ENCODE measurements at places on chromosomes 5 and 9.

DNA sequence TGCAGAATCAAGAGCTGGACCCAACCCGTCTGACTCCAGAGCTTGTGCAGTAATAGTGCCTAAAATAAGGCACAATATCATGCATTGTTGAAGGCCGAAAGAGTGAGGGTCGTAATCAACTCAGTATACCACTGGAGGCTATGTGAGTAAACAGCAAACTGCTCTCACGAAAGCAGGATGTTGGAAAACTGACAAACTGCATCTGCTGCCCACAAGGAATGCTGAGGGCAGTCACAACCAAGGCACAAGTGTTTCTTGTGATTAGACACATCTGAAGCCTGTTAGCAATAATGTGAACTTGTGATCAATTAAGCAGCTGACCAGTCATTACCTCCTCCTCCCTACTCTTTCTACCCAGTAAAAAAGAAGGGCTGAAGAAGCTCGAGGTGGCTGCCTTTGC is 48.8 kb downstream of the TRPM3 start:
- DNase-seq = no peak

- DNase-seq = no peak
Measured at GRCh38 chr9:84990850-84991513, 321.5 kb downstream of the NTRK2 start.

- no peak for DNase-seq
Measured at GRCh38 chr5:68369457-68370125, 154.0 kb downstream of the PIK3R1 start.

- DNase-seq = no peak
Measured at GRCh38 chr9:79013715-79014610, 557.8 kb upstream of the TLE4 start.

- peak; percentile 87 for DNase-seq
Measured at GRCh38 chr5:68261569-68262065, 46.1 kb downstream of the PIK3R1 start.

DNA sequence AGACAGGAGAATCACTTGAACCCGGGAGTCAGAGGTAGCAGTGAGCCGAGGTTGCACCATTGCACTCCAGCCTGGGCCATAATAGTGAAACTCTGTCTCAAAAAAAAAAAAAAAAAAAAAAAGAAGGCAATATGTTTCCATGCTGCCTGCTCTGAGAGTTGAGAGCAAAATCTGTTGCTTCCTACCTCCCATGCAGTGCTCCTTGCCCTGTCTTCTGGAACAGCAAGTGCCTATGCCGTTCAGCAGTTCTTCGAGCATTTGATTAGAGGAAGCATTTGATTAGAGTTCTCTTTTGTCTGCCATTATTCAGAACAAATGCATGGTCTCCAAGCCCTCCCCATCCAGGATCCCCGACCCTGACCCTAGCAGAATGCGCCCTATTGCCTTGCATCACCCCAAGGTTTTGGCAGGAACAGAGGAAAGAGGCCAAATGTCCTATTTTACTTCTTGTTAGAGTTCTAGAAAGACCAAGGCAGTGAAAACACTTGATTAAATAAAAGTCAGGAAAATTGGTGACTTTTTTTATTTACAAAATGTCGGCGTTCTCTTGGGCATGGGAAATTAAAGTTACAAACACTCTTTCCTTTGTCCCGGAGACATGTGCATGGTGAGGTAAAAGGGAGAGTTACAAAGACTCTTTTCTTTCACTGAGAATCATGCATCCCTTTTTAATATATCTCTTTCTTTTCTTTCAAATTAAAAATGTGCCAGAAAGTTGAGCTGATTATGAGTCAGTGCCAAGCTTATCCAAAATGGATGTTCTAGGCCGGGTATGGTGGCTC is 27.8 kb upstream of the FSD1L start:
- DNase-seq = no peak

GRCh38 chr5:136750224-136750862 is 385.0 kb upstream of the TRPC7 start:
- no peak for DNase-seq

- no peak for DNase-seq
Measured at GRCh38 chr5:151696470-151697061, 9.9 kb upstream of the SPARC start.

DNA sequence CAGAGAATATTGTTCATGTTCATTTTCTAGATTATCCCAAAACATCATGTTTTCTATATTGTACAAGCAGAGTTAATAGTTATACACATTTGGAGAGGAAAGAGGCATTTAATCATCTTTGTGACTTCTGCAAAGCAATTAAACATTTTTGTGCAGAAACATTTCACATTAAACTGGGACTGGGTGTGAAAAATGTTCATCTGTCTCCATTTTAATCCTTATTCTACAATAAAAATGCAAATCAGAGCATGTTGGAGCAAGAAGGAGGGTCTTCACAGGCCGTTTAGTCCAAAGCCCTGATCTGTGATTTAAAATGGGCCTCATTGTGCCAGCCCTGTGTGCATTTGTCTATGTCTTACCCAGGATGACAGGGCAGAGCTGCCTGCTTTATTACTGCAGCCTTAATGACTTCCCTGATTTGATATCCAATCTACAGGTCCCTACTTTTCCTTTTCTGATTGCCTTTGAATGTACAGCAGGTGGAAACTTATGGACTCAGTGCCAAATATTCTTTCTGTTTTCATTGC is 183.5 kb downstream of the CAVIN4 start:
- no peak for DNase-seq

- no peak for DNase-seq
Measured at GRCh38 chr9:36898431-36899020, 135.5 kb downstream of the PAX5 start.

DNA sequence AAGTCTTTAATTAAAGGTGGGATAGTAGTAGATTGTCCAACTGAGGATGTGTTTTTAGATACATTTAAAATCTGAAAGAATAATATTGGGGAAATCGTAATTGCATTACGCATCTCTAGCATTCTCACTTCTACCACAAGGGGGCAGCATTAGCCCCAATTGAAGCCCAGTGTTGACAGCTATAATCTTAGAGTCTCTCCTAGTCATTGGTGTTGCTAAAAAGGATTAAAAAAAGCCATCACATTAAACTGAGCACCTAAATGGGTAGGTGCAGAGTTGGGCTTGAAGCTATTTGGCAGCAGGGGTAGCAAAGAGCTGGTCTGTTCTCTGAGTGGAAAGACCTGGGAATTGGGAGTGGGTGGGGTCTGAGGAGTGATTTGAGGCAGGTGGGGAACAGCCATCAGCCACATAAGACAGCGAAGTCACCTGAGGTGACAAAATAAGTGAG is 177.2 kb downstream of the OSTF1 start:
- DNase-seq = no peak

DNA sequence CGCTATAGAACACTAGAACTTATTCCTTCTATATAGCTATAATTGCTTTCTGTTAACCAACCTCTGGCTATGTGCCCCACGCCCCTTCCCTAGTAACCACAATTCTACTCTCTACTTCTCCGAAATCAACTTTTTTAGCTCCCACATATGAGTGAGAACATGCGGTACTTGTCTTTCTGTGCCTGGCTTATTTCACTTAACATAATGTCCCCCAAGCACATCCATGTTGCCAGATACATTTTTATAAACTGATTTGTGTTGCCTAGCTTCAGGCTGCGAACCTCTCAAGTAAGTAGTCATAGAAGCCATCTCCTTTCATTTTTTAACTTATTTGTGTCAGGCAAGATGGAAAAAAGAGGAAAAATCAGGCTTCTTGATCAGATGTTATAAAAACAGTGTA is 249.5 kb downstream of the TMEM167A start:
- DNase-seq = no peak

DNA sequence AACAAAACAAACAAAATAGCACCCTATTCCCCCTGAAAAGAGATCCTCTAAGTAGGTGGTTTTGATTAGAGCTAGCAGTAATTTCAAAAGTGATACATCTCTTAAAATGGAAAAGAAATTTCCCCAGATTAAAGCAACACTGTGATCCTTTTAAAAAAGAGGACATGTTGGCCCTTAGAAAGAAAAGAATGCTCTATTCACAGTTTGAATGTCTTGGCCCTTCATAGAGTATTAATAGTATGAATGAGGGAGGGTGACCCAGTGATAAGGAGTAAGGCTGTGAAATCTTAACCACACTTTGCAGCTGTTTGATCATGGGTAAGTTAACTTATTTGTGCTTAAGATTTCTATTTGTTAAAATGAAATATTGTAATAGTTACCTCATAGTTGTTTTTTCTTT is 467.7 kb upstream of the MEF2C start:
- no peak for DNase-seq

DNA sequence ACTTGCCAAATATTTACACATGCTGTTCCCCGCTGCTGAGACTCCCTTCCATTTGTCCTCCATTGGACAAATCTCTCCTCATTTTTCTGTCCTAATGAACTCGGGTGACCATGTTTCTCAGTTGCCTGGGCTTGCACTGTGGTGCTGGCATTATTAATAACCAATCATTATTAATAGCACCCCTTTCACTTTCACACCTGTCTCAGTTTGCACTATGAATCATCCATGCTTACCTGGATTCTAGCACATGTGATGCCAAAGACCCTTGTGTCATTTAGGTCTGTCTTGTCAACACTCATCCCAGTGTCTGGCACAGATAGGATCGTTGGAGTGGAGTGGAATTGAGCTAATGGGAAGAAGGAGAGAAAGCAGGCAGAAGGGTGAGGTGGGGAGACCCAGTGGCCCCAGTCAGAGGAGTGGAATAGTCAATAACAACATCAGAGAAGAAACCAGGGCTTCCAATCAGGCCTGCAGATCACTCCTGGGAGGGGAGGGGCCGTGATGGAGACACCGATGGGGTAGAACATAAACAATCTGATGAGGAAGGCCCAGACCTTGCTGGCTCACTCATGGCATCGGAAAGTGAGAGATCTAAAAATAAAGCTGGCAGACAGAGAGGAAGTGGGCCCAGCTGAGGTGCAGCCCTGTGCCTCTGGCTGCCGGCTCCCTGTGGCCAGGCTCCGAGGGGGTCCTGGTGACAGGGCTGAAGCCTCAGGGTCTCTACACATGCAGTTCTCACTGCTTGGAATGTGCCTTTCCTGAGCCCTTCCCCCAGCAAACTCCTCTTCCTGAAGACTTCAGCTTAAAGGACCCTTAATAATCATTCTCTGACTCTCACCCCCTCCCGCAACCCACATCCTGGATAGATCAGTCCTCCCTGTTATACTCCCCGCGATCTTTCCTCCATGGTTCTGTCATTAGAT is 33.5 kb upstream of the CRB2 start:
- DNase-seq = no peak

DNA sequence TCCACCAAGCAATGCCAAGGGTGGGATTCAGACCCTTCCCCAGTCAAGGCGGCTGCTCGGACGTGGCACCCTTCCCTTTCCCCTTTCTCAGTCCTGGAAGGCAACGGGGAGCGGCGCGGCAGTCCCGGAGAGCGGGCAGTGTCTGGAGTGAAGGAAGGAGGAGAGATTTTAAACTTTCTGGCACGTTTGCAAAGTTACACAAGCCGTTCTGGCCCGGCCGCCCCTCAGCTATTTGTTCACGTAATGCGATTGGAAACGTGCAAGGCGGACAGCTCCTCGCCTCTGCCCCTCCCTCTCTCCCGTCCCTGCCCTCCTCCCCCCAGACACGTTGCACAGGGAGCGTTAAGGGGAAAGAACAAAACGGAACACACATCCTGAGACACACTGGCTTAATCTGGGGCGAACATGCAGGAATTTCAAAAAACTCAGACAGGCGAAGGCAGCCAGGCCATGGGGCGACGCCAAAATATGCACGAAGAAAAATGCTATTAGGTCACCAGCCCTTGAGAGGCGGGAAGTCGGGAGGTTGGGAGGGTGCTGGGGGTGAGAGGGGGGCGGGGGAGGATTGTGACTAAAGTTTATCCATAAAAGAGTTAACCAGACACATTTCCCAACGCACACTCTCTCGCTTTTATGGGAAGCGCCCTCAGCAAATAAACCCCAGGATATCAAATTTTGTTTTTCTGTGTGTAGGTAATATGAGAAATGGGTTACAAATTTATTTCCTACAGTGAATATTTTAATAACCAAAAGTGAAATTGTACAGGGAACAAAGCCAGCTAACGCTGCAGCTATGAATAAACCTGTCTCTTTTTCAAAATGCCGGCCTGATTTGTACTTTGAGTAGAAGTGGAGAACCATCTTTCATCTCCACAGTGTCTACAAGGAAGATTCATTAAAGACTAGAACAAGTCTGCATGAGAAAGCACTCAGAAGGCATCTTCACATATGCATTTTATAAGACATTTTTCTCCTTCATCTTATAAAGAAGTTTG is at the start of gene LOX:
Gene LOX (minus strand): TSS at position 144 of the 995 bp plus-strand sequence. CDS start 274 bp downstream, outside the sequence.
- peak; percentile 77 for DNase-seq

DNA sequence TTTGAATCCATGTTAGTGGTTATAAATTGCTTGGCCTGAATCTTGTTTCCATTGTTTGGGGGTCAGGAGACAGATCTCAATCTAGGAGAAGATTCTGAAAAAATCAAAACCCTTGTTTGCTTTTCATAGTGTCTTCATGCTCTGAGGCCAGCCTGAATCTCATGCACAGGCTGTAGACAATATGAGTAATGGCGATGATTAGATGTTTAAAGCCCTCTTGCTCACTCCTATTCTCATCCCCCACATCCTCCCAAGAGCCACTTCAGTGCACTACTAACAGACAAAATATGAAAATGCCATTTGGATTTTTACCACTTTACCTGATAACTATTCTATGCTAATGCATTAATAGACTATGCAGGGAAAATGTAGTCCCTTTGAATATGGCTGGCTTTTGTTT is 129.4 kb downstream of the NUDT12 start:
- DNase-seq = no peak

DNA sequence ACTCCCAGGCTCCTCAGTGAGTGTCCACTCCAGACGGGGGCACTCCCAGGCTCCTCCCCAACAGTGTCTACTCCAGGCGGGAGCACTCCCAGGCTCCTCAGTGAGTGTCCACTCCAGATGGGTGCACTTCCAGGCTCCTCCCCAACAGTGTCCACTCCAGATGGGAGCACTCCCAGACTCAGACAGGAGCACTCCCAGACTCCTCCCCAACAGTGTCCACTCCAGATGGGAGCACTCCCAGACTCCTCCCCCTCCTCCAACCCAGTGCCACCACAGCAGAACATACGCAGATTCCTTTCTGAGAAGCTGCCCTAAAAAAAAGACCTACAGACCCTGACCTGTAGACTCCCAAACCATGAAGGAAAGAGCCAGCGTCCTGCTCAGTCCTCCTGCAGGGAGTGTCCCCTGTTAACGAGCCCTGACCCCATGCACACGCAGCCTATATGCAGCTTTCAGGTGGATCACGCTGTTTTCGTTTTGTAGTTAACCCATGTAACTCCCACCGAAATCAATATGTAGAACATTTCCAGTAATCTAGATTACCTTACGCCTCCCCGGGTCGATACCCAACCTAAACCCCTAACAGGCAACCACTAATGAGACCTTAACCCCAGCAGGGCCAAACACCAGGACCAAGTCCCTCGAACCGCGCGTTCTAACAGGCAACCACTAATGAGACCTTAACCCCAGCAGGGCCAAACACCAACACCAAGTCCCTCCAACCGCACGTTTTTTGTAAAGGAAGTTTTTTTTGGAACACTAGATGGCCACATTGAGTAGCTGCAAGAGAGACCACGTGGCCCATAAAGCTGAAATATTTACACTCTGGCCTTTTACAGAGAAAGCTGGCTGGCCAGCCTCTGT is 15.7 kb downstream of the PNPLA7 start:
- peak; percentile 20 for DNase-seq

DNA sequence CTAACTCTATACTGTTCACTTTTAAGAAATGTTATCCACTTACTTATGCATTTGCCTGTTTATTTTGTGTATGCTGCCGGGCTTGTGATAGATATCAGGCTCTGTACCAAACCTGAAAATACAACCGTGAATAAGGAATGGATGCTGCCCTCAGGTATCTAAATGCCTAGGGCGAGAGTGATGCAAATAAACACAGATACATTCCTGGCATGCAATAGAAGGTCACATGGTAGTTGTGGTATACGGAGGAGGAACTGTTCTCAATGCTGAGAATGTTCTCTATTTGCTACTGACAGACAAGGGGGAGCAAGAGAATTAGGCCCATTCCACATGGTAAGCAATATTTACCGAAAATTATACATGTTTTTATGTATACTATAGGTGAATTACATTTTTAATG is 227.8 kb downstream of the ICE1 start:
- no peak for DNase-seq

All from NCI-H446 treated with DMSO at 0.1 percent for 48 hours (cell line).